Activated CD8-positive, alpha-beta memory T cell treated with anti-CD3 and anti-CD28 coated beads, Interleukin-2, amount 10 ng/mL, durations not matched to agents 7 days and 5 days (primary cell): ENCODE measurements at places on chromosomes 6 and 20.
A peak's percentile ranks its signal among the peaks of the same experiment; 100 is the strongest.

DNA sequence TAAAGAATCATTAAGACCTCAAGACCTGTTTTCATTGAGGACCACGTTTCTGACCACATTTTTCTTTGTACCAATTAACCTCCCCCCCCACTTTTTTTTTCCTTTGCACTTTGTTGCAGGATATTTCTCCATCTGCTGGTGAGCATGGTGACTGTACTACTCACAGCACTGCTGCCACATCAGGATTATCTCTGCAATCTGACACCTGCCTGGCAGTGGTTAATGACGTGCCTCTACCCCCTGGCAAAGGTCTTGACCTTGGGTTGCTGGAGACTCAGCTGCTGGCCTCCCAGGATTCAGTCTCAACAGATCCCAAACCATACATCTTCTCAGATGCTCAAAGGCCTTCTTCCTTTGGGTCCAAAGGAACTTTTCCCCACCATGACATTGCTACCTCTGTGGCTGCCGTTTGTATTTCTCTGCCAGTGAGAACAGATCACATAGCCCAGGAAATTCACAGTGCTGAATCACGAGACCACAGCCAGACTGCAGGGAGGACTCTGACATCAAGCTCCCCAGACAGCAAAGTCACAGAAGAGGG, 46.6 kb upstream of the EDN3 start:
- H3K27ac ChIP-seq, result peak overlapping the region; percentile 76
- peaks cover 4% of the 10 kb centered on the region for H3K27me3 ChIP-seq
- peaks cover 42% of the 10 kb centered on the region for H3K36me3 ChIP-seq
- peaks cover 48% of the 10 kb centered on the region for H3K4me1 ChIP-seq
- DNase-seq, result peak; percentile 72

- peaks cover 38% of the 10 kb centered on the region for H3K4me1 ChIP-seq
- no peaks in the 10 kb centered on the region for H3K27me3 ChIP-seq
- peaks cover 13% of the 10 kb centered on the region for H3K36me3 ChIP-seq
Observed at GRCh38 chr6:134177236-134177635, 124.8 kb upstream of the SLC2A12 start.

DNA sequence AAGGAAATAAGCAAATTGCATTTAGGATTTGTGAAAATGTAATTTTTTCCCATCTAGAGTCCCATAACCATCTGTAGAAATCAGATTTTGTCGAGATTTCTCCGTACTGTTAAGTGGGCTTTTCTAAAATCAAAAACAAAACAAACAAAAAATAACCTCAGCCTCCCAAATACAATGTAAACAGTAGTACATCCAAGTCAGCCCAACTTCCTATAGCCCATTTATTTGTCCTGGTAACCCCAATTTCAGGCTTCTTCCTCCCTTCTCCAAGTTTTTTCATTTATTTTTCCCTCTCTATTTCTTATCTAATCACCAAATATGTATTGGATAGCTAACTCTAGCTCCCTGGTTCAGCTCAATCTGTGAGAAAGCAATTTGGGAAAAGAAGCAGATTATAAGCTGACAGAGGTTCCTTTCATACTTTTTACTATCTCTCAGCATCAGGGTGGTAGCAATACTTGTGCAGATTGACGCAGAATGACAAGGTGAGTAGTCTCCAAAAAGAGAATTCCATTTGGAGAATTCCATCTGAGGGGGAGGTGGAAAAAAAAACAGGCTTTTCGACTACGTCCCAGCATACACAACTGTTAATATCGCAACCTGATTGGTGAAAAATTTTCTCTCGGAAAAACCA, 132.6 kb upstream of the BTN3A2 start:
- H3K27ac ChIP-seq, result peak overlapping the region; percentile 98
- H3K4me3 ChIP-seq, result peak overlapping the region; percentile 82
- peaks cover 38% of the 10 kb centered on the region for H3K4me1 ChIP-seq
- peaks cover 2% of the 10 kb centered on the region for H3K27me3 ChIP-seq
- DNase-seq, result no peak

DNA sequence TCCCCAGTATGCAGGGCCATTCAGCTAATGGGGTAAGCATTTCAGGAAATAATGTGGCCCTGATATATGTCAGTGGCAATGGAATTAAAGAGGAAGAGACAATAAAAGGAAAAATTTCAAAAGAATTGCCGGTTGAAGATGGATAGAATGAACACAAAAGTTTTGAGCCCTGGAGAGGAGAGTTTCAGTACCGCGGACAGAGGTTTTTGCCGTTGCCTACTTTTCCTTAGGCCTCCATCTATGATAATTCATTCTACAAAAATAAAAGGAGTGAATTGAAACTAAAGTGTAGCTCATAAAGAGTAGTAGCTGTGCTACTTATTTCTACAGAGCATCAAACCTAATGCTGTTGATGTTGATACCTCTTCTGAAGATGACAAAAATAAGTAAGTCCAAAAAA, 140.7 kb downstream of the RNASET2 start:
- H3K36me3 ChIP-seq, result no peaks in the 10 kb centered on the region
- H3K4me1 ChIP-seq, result no peaks in the 10 kb centered on the region
- DNase-seq, result no peak
- no peak overlapping the region for H3K27ac ChIP-seq

- peaks cover 3% of the 10 kb centered on the region for H3K4me1 ChIP-seq
- H3K27me3 ChIP-seq, result peaks cover 25% of the 10 kb centered on the region
- H3K36me3 ChIP-seq, result peaks cover 1% of the 10 kb centered on the region
Observed at GRCh38 chr6:83429857-83430610, 817 bp downstream of the ME1 start.

DNA sequence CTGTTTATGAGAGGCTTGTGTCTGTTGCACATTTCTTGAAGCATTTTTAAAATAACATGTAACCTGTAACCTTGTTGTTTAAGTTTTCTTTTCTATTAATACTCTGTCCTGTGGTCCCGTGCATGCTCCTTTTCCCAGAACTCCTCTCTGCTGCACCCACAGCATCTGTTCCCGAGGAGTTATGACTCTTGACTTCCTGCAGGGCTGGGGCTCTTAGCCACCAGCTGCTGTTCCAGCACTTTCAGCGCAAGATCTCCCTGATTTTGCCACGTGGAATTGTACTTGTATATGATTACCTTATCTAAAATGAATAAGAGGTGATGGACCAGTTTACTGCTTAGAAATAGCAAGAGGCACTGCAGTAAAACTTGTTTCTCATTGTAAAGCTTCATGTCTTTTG, 150.6 kb downstream of the QKI start:
- H3K27ac ChIP-seq, result no peak overlapping the region
- H3K4me1 ChIP-seq, result peaks cover 3% of the 10 kb centered on the region
- peaks cover 11% of the 10 kb centered on the region for H3K36me3 ChIP-seq
- DNase-seq, result no peak
- H3K4me3 ChIP-seq, result no peak overlapping the region

GRCh38 chr6:99588618-99589289, 17.9 kb upstream of the PRDM13 start:
- H3K36me3 ChIP-seq, result no peaks in the 10 kb centered on the region
- H3K27ac ChIP-seq, result peak overlapping the region; percentile 36
- H3K4me1 ChIP-seq, result peaks cover 26% of the 10 kb centered on the region
- H3K27me3 ChIP-seq, result peaks cover 77% of the 10 kb centered on the region
- DNase-seq, result peak; percentile 76

DNA sequence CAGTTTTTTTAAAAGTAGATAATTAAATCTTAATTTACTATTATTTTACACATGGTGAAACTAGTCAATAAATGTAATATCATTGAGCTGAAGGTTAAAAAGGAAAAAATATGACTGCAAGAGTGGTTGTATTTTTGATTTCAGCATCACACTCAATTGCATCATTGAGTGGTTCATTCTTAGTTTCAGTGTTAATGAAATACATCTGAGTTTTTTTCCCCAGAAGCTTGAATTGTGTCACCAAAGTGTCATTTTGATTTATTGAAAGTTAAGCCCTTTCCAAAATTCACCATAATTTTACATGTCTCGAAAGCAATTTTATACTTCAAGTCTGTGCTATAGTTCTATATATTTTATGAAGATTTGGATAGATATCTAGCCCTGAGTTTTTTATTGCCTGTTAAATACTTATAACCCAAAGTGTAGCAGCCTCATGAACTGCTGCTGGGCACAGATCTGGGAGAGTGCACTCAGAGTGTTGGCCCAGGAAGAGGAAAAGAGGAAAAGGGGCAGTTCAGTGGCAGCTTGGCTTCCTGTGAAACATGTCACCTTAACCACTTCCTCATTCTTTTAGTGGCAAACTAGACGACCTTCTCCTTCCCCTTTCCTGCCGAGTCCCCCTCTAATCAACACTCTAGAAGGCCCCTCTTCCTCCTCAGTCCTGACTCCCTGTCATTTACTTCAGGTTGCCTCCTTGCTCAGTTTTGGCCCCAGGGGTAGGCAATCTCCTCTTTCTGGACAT, 140.7 kb downstream of the ESR1 start:
- peaks cover 7% of the 10 kb centered on the region for H3K27me3 ChIP-seq
- H3K4me1 ChIP-seq, result peaks cover 11% of the 10 kb centered on the region
- no peak overlapping the region for H3K4me3 ChIP-seq

DNA sequence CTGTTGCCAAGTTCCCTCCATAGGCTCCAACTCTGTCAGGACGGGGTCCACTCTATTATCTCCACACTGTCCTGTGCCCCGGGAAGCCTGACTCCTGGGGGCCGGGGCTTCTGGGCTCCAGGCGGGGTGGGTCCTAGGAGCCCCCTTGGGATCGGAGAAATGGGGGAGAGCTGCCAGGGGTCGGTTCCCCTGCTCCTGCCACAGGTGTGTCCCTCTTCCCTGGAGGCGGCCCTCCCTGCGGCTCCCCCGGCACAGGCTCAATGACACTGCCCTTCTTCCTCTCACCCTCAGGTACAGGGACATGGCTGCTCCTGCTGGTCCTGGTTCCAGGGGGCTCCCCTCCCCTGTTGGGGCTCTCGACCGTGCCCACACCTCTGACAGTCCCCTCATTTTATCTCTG, 110.0 kb downstream of the DHX35 start:
- H3K4me1 ChIP-seq, result no peaks in the 10 kb centered on the region
- H3K27ac ChIP-seq, result no peak overlapping the region
- no peaks in the 10 kb centered on the region for H3K36me3 ChIP-seq
- no peak overlapping the region for H3K4me3 ChIP-seq

- H3K4me3 ChIP-seq, result no peak overlapping the region
- no peaks in the 10 kb centered on the region for H3K4me1 ChIP-seq
- no peak overlapping the region for H3K27ac ChIP-seq
- DNase-seq, result no peak
Observed at GRCh38 chr6:54071821-54072340, 39.4 kb upstream of the MLIP start.

GRCh38 chr6:25296217-25296905, 17.2 kb downstream of the CARMIL1 start:
- H3K4me3 ChIP-seq, result no peak overlapping the region
- H3K27me3 ChIP-seq, result no peaks in the 10 kb centered on the region
- H3K4me1 ChIP-seq, result no peaks in the 10 kb centered on the region
- H3K27ac ChIP-seq, result no peak overlapping the region
- no peaks in the 10 kb centered on the region for H3K36me3 ChIP-seq
- no peak for DNase-seq

DNA sequence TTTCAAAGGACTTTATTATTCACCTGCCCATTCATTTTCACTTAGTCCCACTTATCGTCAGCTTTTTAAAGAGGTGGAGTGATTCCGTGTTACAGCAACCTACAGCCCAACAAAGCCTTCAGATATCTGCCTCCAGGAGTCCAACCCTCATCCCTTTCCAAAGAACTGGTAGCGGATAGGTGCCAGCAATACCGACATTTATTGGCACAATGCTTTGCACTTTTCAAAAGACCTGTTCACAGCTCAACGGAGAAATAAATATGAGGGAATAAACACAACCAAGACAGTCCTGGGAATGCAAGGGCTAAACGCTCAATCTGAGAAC, 819 bp upstream of the MTRF1L start:
- peak overlapping the region; percentile 93 for H3K4me3 ChIP-seq
- H3K4me1 ChIP-seq, result peaks cover 35% of the 10 kb centered on the region
- DNase-seq, result no peak
- H3K27me3 ChIP-seq, result peaks cover 2% of the 10 kb centered on the region

DNA sequence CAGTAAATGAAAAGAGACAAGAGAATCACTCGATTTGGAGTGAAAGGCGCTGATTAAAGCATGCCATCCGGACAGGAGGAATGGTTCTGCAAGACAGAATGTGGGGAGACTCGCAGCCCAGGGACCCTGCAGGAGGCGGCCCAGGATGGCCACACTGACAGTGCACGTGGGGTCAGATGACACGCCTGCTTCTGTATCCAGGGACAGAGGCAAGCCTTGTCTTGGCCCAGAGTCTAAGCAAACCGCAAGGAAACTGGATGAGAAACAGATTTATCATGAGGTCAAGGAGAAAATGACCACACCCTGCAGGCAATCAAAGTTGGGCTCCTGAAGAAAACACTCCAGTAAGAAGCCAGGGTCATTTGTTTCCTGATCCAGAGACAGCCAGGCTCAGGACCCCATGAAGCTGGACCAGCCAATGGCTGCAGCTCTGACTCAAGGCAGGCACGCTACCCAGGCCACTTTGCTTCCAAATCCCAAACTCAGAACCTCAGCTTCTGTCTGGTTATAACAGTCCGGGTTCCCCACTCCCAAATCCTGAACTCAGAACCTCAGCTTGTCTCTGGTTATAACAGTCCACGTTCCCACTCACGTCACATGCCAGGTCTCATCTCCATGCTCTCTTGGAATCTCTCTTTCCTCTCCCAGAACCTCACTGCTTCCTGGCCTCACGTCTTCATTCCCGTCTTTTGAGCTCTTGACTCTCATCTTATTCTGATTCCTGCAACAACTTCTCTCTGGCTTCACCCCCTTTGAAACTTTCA, 144.9 kb upstream of the THBS2 start:
- no peaks in the 10 kb centered on the region for H3K4me1 ChIP-seq
- no peak overlapping the region for H3K27ac ChIP-seq
- no peak overlapping the region for H3K4me3 ChIP-seq
- H3K27me3 ChIP-seq, result peaks cover 5% of the 10 kb centered on the region

DNA sequence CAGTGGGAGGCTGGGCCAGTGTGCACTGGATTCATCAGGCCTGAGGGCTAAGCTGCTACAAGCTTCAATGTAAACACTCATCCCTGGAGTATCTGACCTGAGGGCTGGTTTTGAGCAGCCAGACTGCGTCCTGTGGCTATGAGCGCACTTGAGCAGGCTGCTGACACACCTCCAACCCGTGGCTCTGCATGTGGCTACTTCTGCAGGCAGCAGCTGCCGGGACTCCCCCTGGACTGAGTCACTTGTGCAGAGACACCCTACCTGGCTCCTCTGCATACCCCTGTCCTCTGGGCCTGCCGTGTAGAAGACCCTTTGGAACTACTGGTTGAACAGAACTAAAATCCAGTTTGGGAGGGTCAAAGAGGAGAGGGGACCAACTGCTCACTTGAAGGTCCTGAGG, 172.0 kb downstream of the SCP2D1 start:
- H3K27ac ChIP-seq, result no peak overlapping the region
- H3K4me3 ChIP-seq, result no peak overlapping the region
- no peaks in the 10 kb centered on the region for H3K36me3 ChIP-seq
- no peaks in the 10 kb centered on the region for H3K27me3 ChIP-seq
- no peak for DNase-seq
- H3K4me1 ChIP-seq, result no peaks in the 10 kb centered on the region
